Cortex of kidney (tissue), 1 donor: ENCODE measurements at places on chromosomes 2 and 18.

DNA sequence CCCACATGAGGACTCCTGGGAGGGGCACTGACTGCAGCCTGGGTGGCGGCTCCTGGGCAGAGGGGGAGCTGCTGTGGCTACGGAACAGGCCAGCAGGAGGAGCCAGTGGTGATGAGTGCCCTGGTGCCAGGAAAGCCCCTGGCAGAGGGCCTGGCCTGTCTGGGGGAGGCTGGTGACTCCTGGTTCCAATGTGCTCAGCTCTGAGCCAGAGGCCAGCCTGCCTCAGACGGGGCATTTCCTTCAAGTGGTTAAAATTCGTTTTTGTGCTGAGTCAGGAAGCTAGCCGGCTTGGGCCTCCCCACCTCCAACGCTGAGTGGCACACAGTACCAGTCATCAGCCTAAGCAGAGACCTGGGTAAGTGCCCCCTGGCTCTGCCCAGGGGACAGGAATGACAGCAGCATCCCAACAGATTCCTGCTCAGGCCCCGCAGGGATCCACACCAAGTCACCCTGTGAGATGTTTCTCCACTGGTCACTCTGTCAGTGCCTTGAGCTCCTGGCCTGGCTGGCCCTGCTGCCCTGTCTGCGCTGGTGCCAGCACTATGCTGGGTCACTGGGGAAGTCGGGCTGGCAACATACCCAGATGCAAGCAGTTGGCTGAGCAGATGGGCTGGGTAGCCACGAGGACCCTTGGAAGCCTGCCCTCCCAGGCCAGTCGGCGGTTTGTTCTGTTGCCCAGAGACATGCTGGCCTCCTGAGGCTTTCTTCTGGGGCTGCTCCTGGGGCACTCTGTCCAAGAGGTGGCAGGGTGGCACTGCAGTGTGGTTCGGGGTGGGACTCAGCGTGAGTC, 7.1 kb upstream of the KLF11 start:
- no peak for DNase-seq

GRCh38 chr18:136433-136832, 21.9 kb upstream of the USP14 start:
- DNase-seq, result no peak

GRCh38 chr2:11203480-11203879, 48.2 kb downstream of the SLC66A3 start:
- no peak for DNase-seq

- DNase-seq, result no peak
These were observed 68.2 kb upstream of the LRRTM4 start for GRCh38 chr2:77590298-77590917.

DNA sequence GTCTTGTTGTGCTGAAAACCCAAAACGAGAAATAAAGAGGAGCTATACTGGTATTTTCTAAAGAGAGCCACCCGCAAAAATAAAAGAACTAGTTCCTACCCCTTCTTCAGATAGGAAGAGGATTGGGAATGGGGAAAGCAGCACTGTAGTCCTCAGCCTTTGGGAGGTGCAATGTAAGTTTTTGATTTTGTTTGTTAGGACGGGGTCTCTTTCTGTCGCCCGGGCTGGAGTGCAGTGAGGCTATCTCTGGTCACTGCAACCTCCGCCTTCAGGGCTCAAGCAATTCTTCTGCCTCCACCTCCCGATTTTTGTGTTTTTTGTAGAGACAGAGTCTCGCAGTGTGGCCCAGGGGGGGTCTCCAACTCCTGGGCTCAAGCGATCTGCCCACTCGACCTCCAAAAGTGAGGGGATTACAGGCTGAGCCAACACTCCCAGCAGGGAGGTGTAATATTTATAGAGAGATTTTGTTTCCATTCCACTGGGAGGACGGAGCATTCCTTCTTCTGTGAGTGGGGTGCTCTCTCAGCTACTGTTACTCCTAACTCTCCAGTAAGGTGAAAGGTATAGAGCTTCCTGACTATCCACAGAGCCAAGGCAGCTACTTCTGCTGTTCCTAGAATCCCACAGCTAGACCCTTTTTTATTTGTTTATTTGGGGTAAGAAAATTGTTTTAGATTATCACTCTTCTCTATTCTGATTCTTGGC, 13.1 kb upstream of the GULP1 start:
- no peak for DNase-seq

DNA sequence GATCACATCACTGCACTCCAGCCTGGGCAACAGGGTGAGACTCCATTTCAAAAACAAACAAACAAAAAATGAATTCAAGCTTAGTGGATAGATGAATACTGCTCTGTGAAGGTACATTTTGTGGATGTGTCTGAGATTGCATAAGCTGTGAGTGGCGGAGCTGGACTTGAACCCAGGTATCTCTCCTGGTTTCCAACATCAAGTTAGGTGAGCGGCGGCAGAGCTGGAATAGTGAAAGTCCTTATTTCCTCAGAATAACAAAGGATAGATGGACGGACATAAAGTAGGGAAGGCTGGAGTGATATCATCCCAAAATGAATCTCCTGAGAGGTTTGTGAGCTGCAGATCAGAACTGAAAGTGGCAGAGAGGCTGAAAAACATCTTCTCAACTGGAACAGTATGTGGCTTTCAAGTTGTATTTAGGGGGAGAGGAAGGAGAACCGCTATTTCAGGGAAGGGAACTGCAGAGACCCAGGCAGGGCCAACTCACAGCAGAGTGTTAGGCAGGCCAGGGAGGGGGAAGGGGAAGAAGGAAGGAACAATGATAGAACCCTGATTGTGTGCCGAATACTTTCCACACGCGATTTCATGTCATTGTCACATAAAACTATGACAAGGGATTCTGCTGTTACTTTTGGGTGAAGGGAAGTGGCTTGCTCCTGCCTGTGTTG, 106.2 kb downstream of the LPIN1 start:
- no peak for DNase-seq

DNA sequence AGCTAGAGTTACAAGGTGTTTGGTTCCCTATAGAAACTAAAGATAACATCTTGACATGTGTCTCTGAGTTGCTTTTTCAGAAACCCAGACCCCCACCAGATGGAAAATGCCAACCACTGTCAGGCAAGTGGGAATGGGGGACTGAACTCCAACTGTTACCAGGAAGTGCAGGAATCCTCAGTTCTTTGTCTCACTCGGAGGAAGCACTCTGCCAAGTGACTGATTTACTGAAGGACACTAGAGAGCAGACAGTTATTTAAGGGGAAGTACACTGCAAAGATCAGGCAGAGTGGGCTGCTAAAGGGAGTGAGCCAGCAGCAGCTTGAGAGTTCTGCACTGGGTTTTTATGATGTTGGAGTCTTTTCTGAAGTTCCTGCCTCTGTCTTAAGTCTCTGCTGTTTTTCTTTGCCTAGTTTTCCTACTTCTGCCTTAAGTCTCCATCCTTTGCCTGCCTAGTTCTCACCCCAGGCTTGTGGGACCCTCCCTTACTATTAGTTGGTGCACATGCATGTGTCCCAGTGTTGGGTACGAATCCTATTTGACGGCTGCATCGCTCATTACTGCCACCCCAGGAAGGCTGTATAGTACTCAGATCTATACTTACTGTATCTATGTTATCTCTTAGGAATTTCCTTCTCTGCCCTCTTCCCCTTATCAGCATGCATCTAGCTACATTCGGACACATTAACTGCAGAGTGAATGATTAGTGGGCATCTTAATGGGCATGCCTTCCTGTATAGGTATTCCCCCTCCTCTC, 97.1 kb downstream of the TEX51 start:
- DNase-seq, result no peak

GRCh38 chr2:73341039-73341438, 44.6 kb upstream of the ALMS1 start:
- DNase-seq, result no peak

GRCh38 chr18:37138456-37138855, 309.5 kb downstream of the KIAA1328 start:
- no peak for DNase-seq
